NCI-H2227 treated with DMSO at 0.1 percent for 48 hours (cell line): ENCODE measurements at places on chromosomes 4 and X.
A peak's percentile ranks its signal among the peaks of the same experiment; 100 is the strongest.

DNA sequence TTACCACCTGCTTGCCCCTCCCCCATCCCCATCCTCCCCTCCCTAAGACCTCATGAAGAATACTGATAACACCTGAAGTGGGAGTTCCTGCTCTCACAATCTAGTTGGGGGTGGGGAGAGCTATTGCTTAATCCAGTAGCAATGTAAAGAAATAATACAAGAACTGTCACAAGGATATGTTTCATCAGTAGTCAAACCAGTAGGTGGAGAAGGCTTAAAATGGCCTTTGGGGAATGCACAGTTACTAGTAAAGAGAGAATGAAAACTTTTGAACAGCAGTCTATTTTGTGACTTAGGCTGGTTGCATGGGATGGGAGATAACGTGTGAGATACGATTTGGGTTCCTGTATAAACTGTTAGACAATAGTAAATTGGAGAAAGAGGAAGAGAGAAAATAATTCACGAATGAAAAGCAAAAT is 6.0 kb downstream of the GALNT7 start:
- DNase-seq = no peak

- DNase-seq = peak; percentile 54
Measured at GRCh38 chr4:92305148-92305877, 1.5 kb downstream of the GRID2 start.

- no peak for DNase-seq
Measured at GRCh38 chr4:152427981-152428380, 107.9 kb downstream of the FBXW7 start.

GRCh38 chr4:2177443-2178093 is 64.4 kb downstream of the HAUS3 start:
- DNase-seq = no peak

- DNase-seq = no peak
Measured at GRCh38 chr4:105194328-105195231, 47.9 kb downstream of the TET2 start.
